ENCODE measurements at places on chromosomes 13 and 19.

GRCh38 chr13:32889986-32890565 is 126.1 kb upstream of the KL start:
- DNase-seq, result no peak

DNA sequence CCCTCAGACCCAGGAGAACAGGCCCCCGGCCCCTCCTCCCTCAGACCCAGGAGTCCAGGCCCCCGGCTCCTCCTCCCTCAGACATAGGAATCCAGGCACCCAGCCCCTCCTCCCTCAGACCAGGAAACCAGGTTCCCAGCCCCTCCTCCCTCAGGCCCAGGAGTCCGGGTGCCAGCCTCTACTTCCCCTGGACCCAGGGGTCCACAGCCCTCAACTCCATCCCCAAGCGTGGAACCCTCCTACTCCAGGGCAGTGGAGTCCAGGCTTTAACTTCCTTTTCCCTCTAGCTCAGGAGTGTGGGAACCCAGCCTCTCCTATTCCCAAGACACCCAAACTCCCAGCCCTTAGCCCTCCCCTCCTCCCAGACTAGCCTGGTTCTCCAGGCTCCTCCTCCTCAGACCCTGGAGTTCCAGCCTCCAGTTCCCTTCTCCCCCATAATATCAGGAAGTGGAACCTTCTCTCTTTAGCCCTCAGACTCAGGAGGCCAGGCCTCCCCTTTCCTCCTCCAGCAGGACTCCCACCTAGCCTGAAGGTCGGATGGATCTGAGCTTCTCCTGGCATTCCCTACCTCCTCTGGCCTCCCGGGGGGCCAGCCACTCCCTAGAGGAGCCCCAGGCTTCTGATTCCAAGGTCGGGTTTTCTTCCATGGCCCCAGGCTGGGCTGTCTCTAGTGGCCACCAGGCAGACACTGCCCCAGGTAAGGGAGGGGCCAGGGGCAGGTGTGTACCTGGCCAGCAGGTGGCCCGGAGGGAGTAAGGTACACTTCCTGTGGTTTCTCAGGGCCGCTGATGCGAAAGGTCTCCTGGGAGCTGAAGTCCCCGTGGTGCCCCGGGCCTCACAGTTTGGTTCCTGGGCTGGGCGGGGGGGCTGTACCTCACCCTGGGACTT is at the start of gene TMC4:
TMC4 (minus strand) TSS at position 690 of the 888 bp plus-strand sequence; CDS start at position 647, 43 bp downstream.
- DNase-seq, result no peak

DNA sequence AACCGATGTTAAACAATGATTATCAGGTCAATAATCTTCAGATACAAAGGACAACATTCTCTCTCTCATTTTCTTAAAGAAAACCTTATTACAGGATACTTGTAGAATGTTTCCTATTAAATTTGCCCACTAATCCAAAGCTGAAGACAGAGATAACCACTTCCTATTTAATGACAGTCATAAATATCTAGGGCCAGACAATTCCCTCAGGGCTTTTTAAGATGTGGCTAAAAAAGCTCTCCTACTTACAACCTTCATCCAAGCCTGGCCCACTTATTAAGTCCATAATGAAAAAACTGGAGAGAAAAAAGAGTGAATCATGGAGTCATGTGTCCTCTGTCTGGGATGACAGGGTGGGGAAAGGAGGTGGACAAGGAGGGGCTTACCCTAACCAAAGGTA is 235.9 kb downstream of the KLF12 start:
- no peak for DNase-seq

DNA sequence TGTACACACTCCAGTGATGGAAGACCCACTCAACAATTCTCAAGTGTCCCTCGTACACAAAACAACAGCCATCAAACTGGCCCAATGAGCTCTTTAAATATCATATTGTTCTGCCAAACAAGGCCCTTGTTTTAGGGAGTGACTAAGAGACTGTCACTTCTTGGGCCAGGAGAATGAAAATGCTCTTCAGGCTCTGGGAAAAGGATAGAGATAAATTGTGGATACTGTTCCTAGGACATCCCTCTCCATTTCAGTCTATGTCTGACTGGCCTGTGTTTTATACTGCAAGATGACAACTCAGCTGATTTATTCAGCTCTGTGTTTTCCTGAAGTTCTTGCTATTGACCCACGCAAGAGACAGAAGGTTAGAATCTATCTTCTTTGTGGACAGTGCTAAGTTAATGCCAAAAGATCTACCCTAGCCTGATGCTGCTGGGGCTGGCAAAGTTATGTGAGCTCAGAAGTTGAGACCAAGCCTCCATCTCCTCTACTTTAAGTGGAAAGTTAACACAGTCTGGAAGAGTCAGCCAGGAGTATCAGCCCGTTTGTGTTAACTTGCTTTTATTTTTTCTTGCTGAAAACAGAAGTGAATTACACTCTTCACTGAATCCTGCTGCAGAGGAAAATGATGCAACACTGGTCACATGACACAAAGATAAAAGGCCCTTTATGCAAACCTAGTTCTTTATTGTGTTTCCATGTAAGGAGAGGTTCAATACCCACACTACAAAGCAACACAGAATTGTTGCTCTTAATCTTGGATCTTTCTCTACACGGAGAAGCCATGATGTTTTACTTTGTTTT is 14.6 kb downstream of the FRY start:
- no peak for DNase-seq

- DNase-seq, result no peak
Measured at GRCh38 chr19:3509566-3509989, 3.5 kb downstream of the FZR1 start.

DNA sequence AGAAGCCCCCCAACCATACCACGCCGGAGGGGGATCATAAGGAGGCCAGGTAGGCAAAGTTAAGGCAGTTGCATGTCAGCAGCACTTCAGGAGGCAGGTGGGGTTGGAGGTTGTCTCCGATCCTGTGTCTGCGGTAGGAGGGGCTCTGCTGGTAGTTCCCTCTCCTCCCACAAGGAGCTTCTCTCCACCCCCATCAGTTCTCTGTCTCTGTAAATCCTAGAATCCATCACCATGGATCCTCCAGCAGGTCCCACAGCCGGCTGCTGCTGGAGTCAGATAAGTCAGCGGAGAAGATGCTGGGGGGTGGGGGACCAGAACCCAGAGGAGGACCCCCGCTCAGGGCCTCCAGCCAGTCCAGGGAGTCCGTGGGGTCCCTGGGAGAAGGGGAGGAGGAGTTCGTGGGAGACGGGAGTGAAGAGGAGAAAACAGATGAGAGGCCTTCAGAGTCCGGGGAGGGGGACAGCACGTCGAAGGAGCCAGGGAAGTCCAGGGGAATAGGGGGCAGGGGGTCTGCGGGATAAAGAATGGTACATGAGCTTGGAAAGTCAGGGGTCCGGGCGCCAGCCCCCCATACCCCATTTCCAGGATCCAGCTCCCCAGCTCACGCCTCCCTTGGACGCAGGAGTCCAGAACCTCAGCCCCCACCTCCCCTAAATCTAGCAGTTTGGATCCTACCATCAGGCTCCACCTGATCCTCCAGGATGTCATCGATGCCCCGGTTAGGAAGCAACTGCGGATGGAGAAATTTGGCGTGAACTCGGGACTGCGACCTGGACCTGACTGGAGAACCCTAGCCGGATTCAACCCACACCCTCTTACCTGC is 6.3 kb downstream of the MAMSTR start:
- DNase-seq, result no peak

GRCh38 chr13:94712812-94713560 is 641 bp upstream of the SOX21 start:
- peak; percentile 70 for DNase-seq

- DNase-seq, result no peak
Measured at GRCh38 chr19:31908080-31908479, 437.3 kb upstream of the ZNF507 start.

- DNase-seq, result no peak
Measured at GRCh38 chr13:29572575-29572974, 22.9 kb downstream of the SLC7A1 start.

- DNase-seq, result no peak
Measured at GRCh38 chr19:57830071-57830602, at the start of gene ZNF587B. ZNF587B (plus strand) TSS chr19:57830299; CDS start chr19:57830529, 230 bp downstream.

GRCh38 chr13:25608181-25608580 is 236.4 kb downstream of the ATP8A2 start:
- DNase-seq, result no peak

- no peak for DNase-seq
Measured at GRCh38 chr19:4080473-4080872, 13.8 kb upstream of the ZBTB7A start.

- no peak for DNase-seq
Measured at GRCh38 chr13:29535663-29536655, 59.5 kb downstream of the SLC7A1 start.

- no peak for DNase-seq
Measured at GRCh38 chr19:16309643-16310042, 15.0 kb upstream of the KLF2 start.

DNA sequence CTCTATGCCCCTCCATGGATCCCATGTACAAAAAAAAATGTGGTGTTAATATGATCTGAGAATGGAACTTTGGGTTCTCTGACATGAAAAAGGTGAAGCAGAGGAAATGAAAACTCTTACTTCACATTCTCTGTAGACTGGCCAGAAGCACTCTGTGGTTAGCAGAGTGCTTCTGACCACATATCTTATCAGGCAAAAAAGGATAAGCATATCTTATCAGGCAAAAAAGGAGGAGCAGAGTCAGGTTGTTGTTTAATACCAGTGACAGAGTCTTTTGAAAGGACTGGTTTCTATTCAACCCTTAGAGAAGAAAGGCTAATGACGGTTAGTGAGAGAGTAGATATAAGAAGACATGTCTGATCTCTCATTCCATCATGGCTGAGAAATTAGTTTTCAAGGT is 1404.8 kb downstream of the SLITRK1 start:
- no peak for DNase-seq

- DNase-seq, result no peak
Measured at GRCh38 chr13:27927444-27928352, 7.9 kb downstream of the PDX1 start.

DNA sequence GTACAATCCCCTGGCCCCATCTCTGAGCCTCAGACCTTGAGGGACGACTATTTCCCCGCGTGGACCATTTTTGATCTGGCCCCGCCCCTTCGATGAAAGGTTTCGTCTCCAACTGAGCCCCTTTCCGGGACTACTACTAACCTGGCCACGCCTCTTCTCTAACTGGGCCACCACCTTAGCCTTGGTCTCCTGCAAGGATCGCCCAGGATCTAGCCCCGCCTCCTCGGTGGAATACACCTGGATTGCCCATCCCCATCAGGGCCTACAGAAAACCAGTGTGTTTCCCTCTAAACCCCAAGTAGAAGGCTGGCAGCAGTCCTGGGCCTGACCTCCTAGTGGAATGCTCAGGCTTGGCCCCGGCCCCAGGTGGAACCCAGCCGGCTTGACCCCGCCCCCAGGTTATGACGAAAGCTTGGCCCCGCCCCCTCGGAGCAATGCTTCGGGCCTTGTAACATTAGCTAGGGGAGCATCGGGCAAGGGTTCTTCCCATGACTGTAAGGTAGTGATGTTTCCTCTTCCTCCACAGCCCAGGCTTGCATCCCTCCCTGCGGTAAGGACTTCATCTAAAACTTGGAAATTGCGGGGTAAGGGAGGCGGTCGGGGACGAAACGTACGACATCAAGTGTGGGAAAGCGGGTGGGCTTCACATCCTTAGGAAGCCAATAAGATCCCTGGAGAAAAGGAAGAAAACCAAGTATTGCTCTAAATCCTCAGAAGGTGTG is 9.1 kb downstream of the SPACA6 start:
- DNase-seq, result no peak

GRCh38 chr19:46515879-46516350 is 20.2 kb upstream of the PNMA8B start:
- no peak for DNase-seq

- peak; percentile 27 for DNase-seq
Measured at GRCh38 chr19:45137179-45137761, 23.5 kb downstream of the NKPD1 start.

- DNase-seq, result no peak
Measured at GRCh38 chr13:114328034-114328433, 13.7 kb downstream of the CHAMP1 start.

- DNase-seq, result no peak
Measured at GRCh38 chr19:46963093-46963734, 56.4 kb upstream of the NPAS1 start.

- no peak for DNase-seq
Measured at GRCh38 chr13:68727798-68728197, 1379.8 kb upstream of the ATXN8OS start.

DNA sequence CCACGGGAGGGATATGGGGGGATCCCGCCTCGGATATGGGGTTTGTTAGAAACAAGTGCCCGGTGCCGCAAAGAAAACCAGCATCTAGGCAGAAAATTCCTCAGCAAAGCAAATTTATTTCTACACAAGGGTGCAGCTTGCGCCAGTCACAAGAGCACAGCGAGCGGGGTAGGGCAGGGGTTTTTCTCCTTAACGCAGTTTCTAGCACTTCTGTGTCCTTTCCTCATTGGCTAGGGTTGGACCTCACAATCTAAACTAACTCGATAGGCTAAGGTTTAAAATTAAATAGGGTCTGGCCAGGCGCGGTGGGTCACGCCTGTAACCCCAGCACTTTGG is 595 bp downstream of the ZNF440 start:
- DNase-seq, result no peak

Data from substantia nigra (tissue), 51 donors.